Kidney epithelial cell (primary cell): ENCODE measurements at places on chromosomes 16 and 17. TPM values are rescaled to one million over a fixed set of nuclear protein-coding genes. Genes with fewer than 3 reads are reported as not detected.

SMIM22 gene
- 37.0 TPM in 1 of 2 replicates, not detected in the other for total RNA-seq

TRPV2 gene
- 2.6 and 3.8 TPM in 2 replicates for total RNA-seq

TUBD1 gene
- 5.9 and 8.3 TPM in 2 replicates for total RNA-seq

HSD17B2 gene
- 0.82 TPM in 1 of 2 replicates, not detected in the other for total RNA-seq

CACNA1G gene
- 0.07 TPM in 1 of 2 replicates, not detected in the other for total RNA-seq

HES7 gene
- 1.8 TPM in 1 of 2 replicates, not detected in the other for total RNA-seq

ABCA6 gene
- 0.04 and 0.14 TPM in 2 replicates for total RNA-seq

ANKRD40CL gene
- not detected in 2 replicates for total RNA-seq

GRAP gene
- 1.2 and 1.6 TPM in 2 replicates for total RNA-seq

ZDHHC1 gene
- 9.5 and 11.3 TPM in 2 replicates for total RNA-seq

CTRL gene
- 5.5 TPM in 1 of 2 replicates, not detected in the other for total RNA-seq

GPR142 gene
- not detected in 2 replicates for total RNA-seq

OR2C1 gene
- total RNA-seq, result 0.08 TPM in 1 of 2 replicates, not detected in the other
